SK-N-DZ (cell line): ENCODE measurements at places on chromosomes 5 and 9.

DNA sequence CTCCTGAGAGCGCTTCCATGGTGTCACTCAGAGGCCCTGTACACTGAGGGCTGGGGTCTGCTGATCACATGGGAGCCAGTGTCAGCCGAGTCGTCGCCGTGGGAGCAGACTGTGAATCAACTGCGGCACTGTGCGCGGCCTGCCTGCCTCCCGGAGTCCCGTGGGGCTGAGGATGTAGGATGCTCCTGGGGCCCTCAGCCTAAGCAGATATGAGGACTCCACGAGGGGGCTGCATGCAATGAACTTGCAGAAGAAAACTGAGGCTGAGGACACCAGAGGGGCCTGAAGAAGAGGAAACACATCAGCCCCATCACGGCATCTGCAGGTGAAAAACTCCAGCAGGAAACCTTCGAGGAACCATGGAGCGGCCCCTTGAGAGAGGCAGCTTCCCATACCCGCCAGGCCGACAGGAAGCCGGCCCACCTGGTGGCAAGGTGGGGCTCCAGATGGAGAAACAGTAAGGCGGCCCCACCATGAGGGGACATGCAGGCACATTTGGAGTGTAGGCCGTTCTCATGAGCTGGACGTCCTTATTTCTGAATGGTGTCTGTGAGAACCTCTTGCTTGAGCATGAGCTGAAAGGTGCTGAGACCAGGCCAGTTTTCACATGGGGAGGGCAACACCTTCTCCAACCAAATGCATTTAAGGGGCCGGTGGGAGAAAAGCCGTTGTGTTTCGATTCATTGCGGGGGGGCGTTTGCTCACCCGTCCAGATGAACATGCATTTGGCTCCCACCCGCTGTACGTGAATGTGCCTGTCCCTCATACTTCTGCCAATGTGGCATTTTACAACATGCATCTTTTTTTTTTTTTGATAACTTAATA lies 35.2 kb upstream of the ADAMTS2 start:
- no peak for DNase-seq

DNA sequence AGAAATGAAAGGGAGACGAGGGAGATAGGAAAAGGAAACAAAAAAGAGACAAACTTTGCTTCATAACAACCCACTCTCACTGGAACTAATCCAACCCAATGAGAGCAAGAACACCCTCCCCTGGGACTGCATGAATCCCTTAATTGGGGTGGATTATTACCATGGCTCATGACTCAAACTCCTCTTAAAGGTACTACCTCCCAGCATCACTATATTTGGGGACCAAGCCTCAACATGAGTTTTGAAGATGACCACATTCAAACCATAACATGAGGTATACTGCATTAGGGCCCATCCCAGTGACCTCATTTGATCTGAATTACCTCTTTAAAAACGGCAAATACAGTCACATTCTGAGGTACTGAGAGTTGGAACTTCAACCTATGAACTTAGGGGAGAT lies 8.0 kb downstream of the MTAP start:
- DNase-seq: no peak

- DNase-seq: no peak
Observed at GRCh38 chr5:177512736-177513380, 3.2 kb upstream of the DOK3 start.

DNA sequence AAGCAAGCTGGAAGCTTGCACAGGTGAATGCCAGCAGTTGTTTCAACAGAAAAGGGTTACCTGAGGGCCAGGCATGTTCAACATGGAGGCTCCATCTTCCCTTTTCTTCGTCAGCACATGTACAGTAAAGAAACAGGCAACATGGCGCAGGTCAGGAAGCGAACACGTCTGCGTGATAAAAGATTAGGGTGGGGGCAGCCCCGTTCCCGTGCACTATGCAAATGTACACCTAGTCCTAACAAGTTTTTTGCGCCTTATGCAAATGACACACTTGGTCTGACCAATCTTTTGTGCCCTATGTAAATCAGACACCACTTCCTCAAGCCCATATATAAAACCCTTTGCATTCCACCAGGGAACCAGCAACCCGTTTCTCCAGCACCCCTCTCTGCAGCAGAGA lies 452.1 kb upstream of the PTPRD start:
- no peak for DNase-seq

GRCh38 chr5:55518831-55519390 lies 15.9 kb downstream of the PLPP1 start:
- no peak for DNase-seq

DNA sequence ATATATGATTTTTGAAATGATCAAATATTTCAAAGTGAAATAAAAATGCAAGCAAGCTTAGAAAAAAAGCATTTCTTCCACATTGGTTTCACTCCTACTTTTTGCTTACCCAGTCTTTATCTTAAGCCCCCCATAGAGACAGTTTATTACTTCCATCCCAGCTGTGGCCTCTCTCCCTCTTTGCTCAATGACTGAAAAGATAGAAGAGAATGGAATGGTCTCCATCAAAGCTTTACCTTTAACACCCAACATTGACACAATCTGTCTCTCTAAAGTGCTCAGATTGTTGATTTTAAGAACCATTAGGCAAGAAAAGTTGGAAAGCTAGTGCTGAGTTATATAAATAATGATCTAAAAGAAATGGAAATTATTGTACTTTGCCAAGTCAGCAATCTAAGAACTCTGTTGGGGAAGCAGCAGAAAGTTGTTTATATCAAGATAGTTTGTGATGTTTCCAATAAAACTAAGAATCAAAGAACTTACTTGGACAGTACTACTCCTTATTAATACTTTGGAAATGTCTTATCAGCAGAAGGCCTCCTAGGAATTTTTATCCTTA lies 277.5 kb upstream of the NREP start:
- no peak for DNase-seq

- DNase-seq: no peak
Observed at GRCh38 chr5:56534102-56534829, 281.1 kb upstream of the MAP3K1 start.
